Fibroblast of skin of left biceps (primary cell): ENCODE measurements at places on chromosomes 11 and 22.

DNA sequence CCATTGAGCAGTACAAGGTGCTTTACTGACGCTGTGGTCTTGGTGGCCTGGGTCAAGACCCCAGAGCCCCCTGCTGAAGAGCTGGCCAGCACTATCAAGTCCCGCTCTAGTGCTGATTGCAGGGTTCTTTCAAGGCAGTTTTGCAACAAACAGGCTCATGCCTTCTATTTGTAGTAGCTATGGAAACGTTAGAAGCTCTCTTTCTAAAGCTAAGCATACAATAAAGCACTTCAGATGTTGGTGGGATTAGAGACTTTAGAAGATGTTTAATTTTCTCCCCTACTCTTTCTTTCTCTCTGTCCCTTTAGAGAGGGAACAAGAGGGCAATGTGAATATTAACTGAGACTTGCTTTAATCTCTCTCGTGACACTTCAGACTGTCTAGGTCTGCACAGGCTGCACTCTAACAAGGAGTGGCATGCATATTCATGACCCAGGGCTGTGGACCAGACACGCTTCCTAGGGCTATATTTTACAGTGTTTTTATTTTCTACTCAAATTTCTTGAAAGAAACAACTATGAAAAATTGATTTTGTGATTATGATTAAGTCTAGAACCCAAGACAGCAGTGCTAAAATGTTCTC is 138.6 kb downstream of the WNT7B start:
- no peak for DNase-seq

- no peak for DNase-seq
Measured at GRCh38 chr11:88626216-88626615, 288.7 kb upstream of the CTSC start.

DNA sequence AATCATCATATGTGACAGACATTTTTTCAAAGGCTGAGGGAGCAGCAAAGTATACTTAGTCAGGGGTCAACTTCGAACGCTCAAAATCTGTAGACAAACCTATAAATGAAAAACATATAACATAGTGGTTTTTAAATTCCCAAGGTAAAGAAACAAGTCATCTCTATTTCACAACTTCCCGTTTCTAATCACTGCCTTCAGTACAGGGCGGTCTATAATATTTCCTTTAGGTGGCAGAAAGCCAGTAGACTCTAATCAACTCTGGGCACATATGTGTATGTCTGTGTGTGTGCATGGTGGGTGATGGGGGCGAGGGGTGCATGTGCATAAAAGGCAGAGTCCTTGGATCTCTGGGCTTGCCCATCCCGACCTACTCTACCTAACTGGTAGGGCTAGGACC is 55.0 kb upstream of the ARFGAP3 start:
- DNase-seq, result no peak

GRCh38 chr11:87870086-87870485 is 305.2 kb downstream of the RAB38 start:
- DNase-seq, result no peak

GRCh38 chr11:123547180-123547579 is 107.2 kb downstream of the SCN3B start:
- DNase-seq, result no peak
